ENCODE measurements at places on chromosomes 13 and 19.

DNA sequence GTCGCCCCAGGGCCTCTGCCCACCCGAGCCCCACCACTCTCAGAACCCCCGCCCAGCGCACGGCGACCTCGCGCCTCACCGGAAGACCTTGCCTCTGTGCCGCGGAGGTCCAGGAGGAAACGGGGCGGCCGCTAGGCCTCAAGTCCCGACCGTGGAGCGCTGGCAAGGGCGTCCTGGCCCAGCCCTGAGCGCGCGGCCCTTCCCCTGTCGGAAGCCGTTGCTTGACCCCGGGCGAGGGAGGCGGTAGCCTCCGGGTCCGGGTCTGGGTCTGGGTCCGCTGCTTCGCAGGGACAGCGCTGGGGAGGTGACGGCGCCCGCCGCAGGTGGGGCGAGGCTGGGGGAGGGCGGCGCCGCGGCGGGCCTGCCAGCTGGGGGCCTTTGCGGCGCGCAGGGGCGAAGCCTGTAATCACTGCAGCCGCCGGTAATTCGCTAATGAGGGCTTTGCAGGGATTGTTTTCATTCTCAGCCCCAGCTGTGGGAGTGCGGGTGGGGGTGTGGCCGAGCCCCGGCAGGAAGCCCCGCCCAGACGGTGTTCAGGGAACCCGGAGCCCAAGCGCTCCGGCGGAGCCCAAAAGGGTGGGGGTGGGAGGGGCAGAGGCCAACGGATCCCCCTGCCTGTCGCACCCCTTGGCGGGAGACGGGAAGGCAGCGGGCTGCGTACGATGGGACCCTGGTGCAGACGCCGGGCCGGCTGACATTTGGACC, 8.6 kb downstream of the C19orf25 start:
- peak; percentile 95 for DNase-seq

DNA sequence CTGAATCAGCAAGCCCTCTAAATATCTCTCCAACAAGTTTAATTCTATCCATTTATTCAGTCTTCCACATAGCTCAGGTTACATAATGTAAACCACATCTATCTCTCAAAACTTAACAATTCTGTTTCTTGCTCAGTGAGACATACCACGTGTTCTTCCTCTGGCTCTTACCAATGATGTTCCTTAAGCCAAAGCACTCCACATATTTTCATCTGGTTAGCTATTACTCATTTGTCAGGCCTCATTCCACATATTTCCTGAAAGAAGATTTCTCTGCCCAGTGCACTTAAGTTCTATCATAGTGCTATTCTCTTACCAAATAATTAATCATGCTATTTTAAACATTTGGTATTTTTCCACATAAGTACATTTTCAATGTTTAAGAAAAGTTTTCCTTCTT, 403.3 kb upstream of the ATXN8OS start:
- DNase-seq = no peak

DNA sequence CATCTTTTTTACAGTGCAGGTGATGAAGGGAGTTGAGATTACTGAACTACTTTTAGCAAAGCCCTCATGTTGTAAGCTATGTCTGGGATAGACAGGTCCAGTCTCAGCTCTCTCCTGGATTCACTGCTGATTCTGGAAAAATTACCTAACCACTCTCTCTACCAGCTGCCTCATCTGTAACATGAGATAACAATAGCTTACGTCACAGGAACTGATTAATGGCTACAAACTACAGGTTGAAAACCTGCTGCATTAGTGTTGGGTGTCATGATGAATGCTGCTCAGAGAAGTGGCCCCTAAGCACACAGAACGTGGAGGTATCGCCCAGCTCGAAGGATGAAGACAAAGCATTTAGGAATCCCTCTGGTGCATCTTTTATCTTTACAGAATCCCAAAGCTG, 277.8 kb downstream of the ABCC4 start:
- DNase-seq = no peak

DNA sequence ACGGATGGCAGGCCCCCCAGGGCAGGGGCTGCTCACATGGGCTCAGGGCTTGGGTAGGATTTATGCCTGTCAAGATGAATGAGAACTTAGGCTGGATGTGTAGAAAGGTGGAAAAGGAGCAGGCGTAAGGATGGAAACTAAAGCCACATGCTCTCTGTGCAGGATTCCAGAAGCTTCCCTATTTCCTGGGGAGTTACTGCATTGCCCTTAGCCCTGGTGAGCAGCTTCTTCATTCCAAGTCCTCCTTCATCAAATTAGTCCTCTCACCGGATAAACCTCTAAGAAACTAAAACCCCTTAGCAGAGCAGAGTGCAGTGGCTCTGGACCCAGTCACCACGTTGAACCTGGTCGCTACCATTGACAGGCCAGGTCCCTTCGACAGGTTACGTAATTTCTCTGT, 7.4 kb downstream of the ATP12A start:
- no peak for DNase-seq

- DNase-seq = no peak
These were observed 72.6 kb downstream of the DNAJC3 start for GRCh38 chr13:95749545-95749944.

GRCh38 chr19:5492635-5493409, 37.6 kb downstream of the ZNRF4 start:
- no peak for DNase-seq

DNA sequence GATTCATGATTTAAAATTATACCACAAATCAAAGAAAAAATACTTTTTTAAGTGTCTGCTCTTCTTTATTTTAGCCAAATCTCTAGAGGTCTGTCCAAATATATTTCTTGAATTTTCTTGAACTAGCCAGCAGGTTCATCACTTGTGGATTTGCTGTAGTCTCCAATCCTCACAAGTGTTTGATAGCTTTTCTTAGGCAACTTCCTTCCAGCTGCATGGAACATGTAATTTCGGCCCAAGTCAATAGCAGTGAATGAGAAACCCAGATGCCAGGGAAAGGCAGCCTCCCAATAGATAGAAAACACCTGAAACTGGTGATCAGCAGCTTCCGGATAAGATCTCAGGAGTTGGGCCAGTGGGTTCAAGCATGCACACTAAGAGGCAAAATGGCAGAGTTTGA, 15.6 kb upstream of the RNASEH2B start:
- no peak for DNase-seq

DNA sequence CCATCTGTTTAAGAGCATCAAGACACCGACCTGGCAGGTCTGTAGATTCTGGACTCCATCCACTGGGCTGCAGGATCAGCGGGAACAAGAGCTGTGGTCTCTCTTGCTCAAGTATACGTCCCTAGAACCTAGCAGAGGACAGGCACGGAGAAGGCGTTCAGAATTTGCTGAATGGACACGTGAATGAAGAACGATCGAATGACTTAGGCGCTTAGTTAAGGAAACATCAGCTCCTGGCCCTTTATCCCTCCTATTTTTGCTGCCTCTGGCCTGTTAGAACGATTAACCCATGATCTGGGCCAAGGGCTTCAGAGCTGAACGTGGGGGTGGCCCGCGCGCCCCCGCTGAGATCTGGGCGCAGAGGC, 953 bp downstream of the DZIP1 start:
- no peak for DNase-seq

DNA sequence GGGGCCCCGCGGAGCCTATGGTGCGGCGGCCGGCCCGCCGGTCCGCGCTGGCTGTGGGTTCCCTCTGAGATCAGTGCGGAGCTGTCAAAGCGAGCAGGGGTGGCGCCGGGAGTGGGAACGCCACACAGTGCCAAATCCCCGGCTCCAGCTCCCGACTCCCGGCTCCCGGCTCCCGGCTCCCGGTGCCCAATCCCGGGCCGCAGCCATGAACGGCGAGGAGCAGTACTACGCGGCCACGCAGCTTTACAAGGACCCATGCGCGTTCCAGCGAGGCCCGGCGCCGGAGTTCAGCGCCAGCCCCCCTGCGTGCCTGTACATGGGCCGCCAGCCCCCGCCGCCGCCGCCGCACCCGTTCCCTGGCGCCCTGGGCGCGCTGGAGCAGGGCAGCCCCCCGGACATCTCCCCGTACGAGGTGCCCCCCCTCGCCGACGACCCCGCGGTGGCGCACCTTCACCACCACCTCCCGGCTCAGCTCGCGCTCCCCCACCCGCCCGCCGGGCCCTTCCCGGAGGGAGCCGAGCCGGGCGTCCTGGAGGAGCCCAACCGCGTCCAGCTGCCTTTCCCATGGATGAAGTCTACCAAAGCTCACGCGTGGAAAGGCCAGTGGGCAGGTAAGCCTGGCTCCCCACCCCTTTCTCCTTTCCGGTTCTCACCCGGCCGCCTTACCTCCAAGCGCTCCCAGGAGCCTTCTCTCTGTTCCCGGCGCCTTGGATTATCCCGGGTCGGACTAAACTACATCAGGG, at the start of gene PDX1:
TSS of gene PDX1 (plus strand) at position 67 of the 743 bp plus-strand sequence. CDS start at position 206, 139 bp downstream.
- DNase-seq = peak; percentile 83

- no peak for DNase-seq
These were observed 321.2 kb downstream of the IRS2 start for GRCh38 chr13:109465148-109465547.

DNA sequence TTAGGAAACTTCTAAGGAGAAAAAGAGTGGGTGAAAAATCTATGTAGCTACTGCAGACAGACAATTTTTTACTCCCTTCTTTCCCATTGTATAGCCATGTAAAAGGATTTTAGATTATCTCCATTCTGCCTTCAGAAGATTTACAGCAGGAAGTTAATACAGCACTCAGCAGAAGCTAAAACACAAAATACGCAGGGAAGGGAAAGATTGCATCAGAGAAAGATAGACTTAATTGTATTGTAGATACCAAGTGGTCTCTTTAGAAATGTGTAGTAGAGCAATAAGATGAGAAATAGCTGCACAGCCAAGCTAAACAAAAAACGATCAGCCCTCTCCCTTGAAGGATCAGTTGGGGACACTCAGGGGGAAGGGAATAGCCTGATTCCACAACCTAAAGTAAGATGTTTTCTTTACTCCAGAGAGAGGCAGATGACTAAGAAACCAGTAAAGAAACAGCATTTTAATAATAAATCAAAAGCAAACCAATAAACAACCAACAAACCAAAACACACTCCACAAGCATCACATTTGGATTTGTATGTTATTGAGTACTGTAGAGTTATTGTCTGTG, 236.7 kb upstream of the SLITRK1 start:
- DNase-seq = no peak

- no peak for DNase-seq
These were observed 9.4 kb downstream of the USHBP1 start for GRCh38 chr19:17255150-17255621.

DNA sequence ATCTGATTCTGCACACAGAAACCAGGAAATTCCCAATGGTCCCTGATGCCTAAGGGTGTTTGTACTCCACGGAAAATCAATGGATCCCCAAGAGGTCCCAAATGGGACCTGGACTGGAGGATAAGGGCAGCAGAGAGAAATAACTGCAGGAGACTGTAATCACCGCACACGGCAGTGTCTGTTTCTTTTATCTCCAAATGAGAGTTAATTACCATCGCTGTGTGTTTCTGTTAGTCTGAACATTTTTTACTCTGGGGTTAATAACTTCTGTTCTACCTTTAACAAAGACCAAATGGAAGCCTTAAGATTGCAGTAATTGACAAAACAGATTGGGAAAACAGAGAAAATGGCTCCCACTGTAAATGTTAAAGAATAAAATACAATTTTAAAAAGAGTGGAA, 320.9 kb downstream of the DCLK1 start:
- DNase-seq = no peak

DNA sequence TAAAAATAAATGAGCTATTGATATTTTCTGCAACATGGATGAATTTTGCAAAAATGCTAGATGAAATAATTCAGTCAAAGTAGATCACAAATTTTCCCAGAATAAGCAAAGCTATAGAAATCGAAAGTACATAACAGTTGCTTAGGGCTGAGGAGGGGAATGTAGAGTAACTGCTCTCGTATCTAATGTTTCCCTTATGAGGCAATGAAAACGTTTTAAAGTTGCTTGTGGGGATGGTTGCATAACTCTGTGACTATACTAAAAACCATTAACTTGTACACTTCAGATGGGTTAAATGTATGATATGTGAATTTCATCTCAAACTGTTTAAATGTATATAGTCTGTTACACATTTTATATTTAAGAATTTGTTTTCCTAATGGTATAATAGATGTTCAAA, 231.7 kb downstream of the GGACT start:
- DNase-seq = no peak

DNA sequence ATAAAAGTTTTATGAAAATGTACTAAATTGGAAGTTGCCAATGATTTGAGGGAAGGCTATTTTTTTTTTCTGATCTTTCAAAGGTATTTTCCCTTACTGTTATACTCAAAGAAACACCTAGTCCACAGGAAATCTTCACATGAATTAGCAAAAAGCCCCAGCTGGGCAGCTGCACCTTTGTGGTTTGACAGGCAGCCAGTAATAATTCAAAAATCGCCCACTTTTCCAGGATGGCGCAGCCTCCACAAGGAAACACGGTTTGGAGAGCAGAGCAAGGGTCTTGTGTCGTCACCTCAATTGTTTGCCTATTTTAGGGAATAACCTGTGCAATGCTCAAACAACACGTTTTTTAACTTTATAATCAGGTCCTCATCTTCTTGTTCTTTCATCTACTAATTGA, 324.9 kb upstream of the GPC6 start:
- DNase-seq = no peak

DNA sequence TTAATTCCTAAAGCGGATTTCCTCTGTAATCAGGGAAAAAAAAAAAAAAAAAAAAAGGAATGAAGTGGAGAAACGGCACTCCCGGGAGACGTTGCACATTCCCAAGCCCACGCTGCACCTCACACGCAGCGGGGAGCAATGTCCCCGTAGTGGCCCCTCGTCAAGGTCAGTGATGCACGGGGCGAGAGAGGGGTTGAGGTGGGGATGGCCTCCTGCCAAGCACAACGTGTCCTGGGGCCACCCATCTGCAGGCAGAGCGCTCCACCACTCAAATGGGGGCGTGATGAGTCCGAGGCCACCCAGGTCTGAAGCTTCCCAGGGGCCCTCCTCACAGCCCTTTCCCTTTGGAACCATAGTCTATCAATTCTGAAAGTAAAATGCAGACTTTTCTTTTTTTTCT, 15.1 kb downstream of the PLK5 start:
- no peak for DNase-seq

- DNase-seq = no peak
These were observed 93.6 kb downstream of the HSPH1 start for GRCh38 chr13:31068119-31068423.

DNA sequence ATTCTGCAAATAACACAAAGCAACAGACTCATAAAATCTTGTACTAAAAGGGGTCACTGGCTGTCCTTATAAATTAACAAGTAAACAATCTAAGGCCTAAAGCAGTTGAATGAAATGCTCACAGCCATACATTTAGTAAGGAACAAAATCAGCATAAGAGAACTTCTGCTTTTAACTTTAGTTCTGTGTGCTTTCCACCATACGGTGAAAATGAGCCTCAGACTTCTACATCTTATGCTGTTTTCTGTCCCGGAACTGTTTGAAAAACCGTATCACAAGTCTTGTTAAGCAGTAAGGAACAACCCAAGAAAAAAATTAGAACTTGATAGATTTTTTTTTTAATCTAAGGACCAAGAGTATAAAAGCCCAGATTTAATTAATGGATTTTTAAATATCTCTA, 549.1 kb upstream of the MIR17HG start:
- no peak for DNase-seq

DNA sequence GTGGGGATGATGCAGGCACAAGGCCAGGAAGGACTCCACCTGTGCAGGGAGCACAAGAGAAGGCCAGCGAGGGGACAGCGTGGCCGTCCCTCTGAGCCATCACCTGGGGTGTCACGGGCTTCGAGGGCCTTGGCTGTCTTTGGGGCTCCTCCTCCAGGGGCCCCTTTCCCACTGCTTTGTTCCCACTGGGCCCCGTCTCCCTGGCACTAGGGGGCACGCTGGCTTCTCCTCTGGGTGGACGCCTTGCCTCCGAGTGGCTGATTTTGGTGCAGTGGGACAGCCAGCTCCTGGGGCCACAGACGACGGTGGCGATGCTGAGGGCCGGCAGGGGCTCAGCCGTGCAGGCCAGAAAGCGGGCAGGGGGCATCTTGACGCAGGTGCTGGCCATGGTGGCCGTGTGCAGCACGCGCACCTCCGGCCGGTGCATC, 43.2 kb upstream of the GRTP1 start:
- no peak for DNase-seq

- DNase-seq = no peak
These were observed 173.7 kb downstream of the KLF12 start for GRCh38 chr13:73960474-73960873.

All from HuH-7.5 (cell line).